SJCRH30 (cell line): ENCODE measurements at places on chromosomes 2 and 18.

DNA sequence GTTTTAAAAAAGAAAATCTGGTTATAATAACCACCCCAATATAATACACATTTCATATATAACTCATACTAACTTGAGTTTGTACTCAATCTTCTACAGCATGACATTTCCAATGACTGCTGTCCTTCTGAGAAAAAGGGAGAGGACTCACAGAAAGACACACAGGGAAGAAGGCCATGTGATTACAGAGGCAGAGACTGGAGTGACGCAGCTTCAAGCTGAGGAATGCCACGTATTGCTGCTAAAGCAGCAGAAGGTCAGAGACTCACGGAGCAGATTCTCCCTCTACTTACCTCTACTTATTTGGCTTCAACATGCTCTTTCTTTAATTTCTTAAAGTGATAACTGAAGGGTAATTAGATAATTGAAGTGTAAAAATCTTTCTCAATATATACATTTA, 753.5 kb upstream of the PKDCC start:
- H3K4me3 ChIP-seq, result no peak overlapping the region
- DNase-seq, result no peak
- no peaks in the 10 kb centered on the region for H3K36me3 ChIP-seq
- no peaks in the 10 kb centered on the region; the same call in 1 of the 2 replicates for H3K27me3 ChIP-seq
- no peak overlapping the region for H3K27ac ChIP-seq

DNA sequence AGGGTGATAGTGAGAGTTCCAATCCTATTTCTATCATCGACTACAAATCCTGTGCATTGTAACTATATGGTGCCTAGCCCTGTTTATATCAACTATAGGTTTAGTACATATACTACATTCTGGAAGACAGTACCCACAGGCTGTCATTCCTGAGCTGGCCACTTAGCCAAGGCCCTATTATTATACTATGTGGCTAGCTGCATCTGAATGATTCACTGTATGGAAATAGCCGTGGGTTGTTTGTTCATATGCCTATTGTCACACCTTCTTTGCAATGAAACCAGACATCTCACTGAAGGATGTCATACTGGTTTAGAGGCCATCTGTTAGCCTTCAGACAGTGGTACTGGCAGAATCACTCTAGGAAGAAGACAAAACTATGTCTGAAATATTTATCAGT, 62.3 kb upstream of the FSIP2 start:
- H3K27ac ChIP-seq, result no peak overlapping the region
- H3K36me3 ChIP-seq, result no peaks in the 10 kb centered on the region
- H3K27me3 ChIP-seq, result no peaks in the 10 kb centered on the region
- H3K4me1 ChIP-seq, result no peaks in the 10 kb centered on the region

GRCh38 chr2:219133976-219134375, 26.6 kb downstream of the NHEJ1 start:
- no peaks in the 10 kb centered on the region for H3K4me1 ChIP-seq
- H3K36me3 ChIP-seq, result no peaks in the 10 kb centered on the region
- H3K27ac ChIP-seq, result no peak overlapping the region
- no peak overlapping the region for H3K4me3 ChIP-seq
- no peak for DNase-seq

- DNase-seq, result no peak
- no peak overlapping the region for H3K27ac ChIP-seq
- H3K4me1 ChIP-seq, result peaks cover 6% of the 10 kb centered on the region; the same call in 1 of the 2 replicates
Observed at GRCh38 chr2:42954227-42954962, 162.0 kb upstream of the HAAO start.

GRCh38 chr18:73715210-73715670, 432.4 kb downstream of the FBXO15 start:
- H3K4me3 ChIP-seq, result no peak overlapping the region
- no peak overlapping the region for H3K27ac ChIP-seq
- H3K36me3 ChIP-seq, result no peaks in the 10 kb centered on the region
- no peaks in the 10 kb centered on the region for H3K4me1 ChIP-seq

GRCh38 chr2:219299372-219299760, 9.8 kb downstream of the PTPRN start:
- no peak overlapping the region for H3K27ac ChIP-seq
- DNase-seq, result no peak
- peaks cover 23% of the 10 kb centered on the region for H3K27me3 ChIP-seq
- no peaks in the 10 kb centered on the region for H3K36me3 ChIP-seq
- no peak overlapping the region for H3K4me3 ChIP-seq

DNA sequence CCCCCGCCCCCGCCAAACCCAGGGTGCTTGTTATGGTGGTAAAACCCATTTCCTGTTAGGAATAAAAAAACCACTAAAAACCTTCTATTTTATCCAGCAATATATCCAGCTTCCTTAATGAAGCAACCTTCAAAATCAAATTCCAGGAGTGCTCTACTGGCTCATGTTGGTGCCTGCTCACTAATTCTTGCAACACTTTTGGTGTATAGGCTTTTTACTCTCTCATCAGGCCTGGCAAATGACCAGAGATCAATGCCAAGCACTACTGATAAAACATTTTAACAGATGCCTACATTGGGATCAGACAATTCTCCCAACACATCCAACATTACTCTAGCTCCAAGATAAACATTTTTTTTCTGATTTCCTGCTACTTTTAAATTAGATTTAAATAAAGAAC, 312.4 kb downstream of the KCNJ3 start:
- H3K4me3 ChIP-seq, result no peak overlapping the region
- no peak for DNase-seq
- H3K4me1 ChIP-seq, result no peaks in the 10 kb centered on the region
- H3K27ac ChIP-seq, result no peak overlapping the region
- H3K36me3 ChIP-seq, result no peaks in the 10 kb centered on the region

DNA sequence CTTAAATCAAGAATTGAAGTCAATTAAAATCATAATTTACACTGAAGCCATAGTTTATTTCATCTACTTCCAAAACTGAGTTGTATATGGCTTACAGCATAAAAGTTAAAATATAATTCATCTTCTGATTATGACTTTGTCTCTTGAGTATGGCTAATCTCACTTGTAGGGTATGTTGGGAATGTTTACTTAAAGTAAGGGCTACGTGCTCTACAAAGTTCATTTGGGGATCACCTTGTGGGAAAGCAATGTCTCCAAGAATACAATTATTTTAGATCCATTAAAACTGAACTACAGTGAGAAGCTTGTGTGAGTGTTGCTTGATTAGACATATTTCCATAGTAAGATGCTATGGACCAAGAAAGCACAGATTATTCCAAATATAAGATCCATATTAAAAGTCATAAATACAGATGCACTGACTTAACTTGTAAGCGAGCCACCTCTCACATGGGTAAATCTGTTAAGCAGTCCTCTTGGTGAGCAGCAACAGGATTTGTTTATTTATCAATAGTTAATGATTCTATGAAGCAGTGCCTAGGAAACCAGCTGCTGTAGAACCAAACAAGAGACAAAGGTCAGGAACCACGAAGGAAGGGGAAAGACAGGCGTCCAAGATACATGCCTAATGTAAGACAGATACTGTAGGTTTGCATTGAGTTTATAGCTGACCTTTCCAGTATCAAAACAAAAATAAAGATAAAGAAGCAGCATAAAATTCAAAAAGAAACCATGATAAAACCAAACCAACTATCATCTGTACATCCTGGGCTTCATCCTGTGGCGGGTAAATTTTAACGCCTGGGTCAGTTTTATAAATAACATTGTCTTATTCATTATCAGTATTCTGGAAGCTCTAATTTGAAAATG, 24.8 kb downstream of the DSG4 start:
- H3K4me3 ChIP-seq, result no peak overlapping the region
- H3K4me1 ChIP-seq, result no peaks in the 10 kb centered on the region
- H3K36me3 ChIP-seq, result no peaks in the 10 kb centered on the region
- no peaks in the 10 kb centered on the region for H3K27me3 ChIP-seq
- no peak for DNase-seq

GRCh38 chr18:79856119-79857007, 58.6 kb downstream of the KCNG2 start:
- H3K4me3 ChIP-seq, result no peak overlapping the region
- DNase-seq, result peak; percentile 90
- no peaks in the 10 kb centered on the region for H3K36me3 ChIP-seq

DNA sequence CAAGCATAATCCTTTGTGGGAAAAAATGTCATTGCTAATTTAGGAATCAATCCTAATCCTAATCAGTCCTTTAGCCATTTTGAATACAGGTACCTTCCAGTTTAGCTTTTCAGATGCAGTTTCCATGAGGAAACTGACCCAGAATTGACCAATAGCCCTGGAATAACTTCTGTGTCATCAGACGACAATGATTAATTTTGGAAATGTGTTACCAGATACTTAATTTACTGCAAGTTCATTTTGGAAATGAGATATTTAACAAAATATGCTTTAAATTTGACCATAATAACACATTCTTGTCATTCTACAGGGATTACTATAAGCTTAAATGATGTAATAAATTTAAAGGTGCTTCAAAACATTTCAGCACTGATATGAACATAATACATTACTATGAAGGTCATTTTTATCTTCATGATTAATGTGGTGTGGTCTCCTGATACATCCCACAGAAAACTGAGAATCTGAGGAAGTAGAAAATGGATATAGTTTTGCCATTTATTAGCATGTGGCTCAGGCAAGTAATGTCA, 129.8 kb upstream of the SH3BP4 start:
- H3K36me3 ChIP-seq, result no peaks in the 10 kb centered on the region
- no peak overlapping the region for H3K27ac ChIP-seq
- H3K4me1 ChIP-seq, result peaks cover 8% of the 10 kb centered on the region
- DNase-seq, result no peak
- H3K27me3 ChIP-seq, result no peaks in the 10 kb centered on the region
- no peak overlapping the region for H3K4me3 ChIP-seq

- no peak overlapping the region for H3K4me3 ChIP-seq
- H3K27ac ChIP-seq, result no peak overlapping the region
- no peak for DNase-seq
Observed at GRCh38 chr2:68091439-68092034, 28.7 kb upstream of the C1D start.

- no peak overlapping the region for H3K4me3 ChIP-seq
- no peak overlapping the region for H3K27ac ChIP-seq
- no peak for DNase-seq
- H3K4me1 ChIP-seq, result no peaks in the 10 kb centered on the region
- no peaks in the 10 kb centered on the region for H3K27me3 ChIP-seq
Observed at GRCh38 chr18:57050310-57050949, 96.5 kb upstream of the BOD1L2 start.

- no peak overlapping the region for H3K4me3 ChIP-seq
- peaks cover 3% of the 10 kb centered on the region; the same call in 1 of the 2 replicates for H3K36me3 ChIP-seq
- no peak for DNase-seq
- H3K4me1 ChIP-seq, result peaks cover 4% of the 10 kb centered on the region
Observed at GRCh38 chr2:134231965-134232340, 21.9 kb upstream of the MGAT5 start.

DNA sequence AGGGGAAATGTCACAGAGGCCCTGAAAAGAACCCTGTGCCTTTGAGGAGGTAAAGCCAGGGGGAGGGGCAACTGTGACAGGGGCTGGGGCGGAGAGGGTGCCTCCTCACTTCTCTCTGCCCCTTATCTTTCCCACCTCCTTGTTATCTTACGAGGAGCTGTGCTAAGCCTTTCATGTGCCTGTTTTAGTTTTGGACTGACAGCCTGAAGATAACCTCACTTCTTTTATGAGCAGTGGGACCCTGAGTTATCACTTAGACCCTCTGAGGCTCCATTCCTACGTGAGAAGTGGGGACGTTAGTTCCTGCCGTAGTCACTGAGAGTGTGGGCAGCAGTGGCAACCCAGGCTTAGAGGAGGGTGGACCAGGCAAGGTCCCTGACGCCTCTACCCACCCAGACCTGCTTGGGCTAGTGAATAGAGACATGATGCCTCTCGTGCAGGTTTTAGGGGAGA, 39.5 kb upstream of the LBH start:
- H3K4me1 ChIP-seq, result no peaks in the 10 kb centered on the region
- H3K27me3 ChIP-seq, result no peaks in the 10 kb centered on the region
- H3K4me3 ChIP-seq, result no peak overlapping the region
- DNase-seq, result no peak
- no peaks in the 10 kb centered on the region for H3K36me3 ChIP-seq
